Left lung (tissue), 14 donors: ENCODE measurements at places on chromosomes 12 and 14. TPM values are rescaled to one million over a fixed set of nuclear protein-coding genes. Genes with fewer than 3 reads are reported as not detected.

DNA sequence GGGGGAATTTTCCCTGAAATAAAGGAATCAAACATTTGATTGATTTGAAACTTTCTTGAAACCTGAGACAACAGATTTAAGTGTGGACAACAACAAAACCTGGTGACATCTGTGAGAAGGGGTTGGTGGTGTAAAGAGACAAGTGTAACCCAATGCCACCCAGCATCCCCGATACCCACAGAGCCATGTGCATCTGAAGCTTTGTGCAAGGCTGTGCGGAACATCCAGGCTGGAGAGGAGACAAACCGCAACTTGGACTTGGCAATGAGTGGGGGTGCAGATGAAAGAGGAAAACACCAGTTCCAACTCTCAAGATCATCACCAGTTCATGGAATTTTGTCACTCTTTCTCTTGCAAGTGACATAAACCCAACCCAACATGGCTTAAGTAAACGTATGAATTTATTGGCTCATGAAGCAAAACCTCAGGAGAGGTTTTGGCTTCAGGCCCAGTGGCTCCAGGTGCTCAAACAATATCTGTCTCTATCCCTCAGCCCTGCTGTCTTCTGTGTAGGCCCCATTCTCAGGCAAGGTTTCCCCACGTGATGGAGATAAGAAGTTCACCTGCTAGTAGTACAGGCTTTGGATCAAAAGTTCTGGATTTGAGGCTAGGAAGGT lies 55.2 kb upstream of the NTF3 start:
- DNase-seq, result no peak
- H3K27me3 ChIP-seq, result no peaks in the 10 kb centered on the region
- no peak overlapping the region for H3K27ac ChIP-seq
- no peaks in the 10 kb centered on the region for H3K36me3 ChIP-seq
- no peaks in the 10 kb centered on the region for H3K4me1 ChIP-seq

DNA sequence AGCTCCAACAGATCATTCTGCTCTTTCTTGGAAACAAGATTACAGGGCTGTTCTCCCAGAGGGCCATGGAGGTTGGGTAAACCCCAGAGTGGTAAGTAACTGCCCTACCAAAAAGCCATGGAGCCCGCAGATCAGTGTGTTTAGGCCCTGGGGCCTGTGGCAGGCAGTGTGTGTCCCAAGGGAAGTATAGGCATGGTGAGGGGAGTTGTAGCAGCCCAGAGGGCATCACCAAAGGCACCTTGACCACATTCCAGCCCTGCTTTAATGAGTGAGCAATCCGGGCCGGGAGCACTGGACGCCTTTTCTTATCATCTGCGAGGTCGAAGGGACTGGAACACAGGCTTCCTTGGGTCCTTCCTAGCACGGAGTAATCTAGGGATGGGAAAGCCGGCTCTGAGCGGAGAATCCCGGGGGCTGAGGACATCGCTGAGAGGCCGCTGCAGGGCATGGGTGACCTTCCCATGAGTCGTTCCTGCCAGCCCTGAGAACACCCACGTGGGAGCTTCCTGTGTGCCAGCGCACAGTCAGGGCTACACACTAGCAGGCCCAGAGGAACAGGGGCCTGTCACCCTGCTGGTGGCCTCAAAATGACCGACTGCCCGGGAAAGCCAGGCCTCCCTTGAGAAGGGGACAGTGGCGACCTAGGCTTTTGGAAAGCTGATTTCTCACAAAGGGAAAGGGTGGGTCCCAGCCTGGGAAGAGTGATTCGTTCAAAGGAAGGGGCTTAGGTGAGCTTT lies 91.3 kb downstream of the NINJ2 start:
- DNase-seq, result no peak
- H3K36me3 ChIP-seq, result no peaks in the 10 kb centered on the region
- H3K4me3 ChIP-seq, result no peak overlapping the region

DNA sequence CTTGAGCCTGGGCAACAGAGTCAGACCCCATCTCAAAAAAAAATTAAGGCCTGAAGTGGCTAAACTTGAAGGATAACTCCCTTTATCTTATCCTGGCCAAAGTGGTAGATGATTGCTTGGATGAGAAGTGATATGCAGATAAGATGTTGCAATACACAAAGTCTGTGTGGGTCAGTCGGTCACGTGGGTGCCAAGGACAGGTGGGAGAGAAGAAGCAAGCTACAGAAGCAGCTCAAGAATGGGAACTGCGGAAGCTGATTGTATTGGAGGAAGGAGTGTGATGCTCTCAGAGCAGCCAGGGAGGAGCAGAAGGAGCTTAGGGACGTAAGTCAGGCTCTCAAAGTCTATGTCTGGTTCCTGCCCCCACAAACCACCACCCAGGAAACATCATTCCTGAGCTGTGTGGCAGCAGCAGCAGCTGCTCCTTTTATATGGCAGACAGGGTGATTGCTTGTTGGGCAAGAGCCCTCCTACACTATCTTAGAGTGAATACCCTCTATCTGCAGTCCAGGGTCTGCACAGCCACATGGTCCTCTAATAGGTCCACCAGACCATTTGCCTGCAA lies 54.5 kb downstream of the ATP2A2 start:
- H3K36me3 ChIP-seq, result peaks cover 3% of the 10 kb centered on the region
- no peak overlapping the region for H3K4me3 ChIP-seq
- peaks cover 13% of the 10 kb centered on the region for H3K4me1 ChIP-seq
- DNase-seq, result no peak

- H3K4me3 ChIP-seq, result no peak overlapping the region
- DNase-seq, result no peak
- no peaks in the 10 kb centered on the region for H3K27me3 ChIP-seq
- no peak overlapping the region for H3K27ac ChIP-seq
- no peaks in the 10 kb centered on the region for H3K36me3 ChIP-seq
- peaks cover 30% of the 10 kb centered on the region for H3K4me1 ChIP-seq
Measured at GRCh38 chr14:64717870-64718269, 13.6 kb downstream of the PLEKHG3 start.

GRCh38 chr14:36664322-36665193 lies 2.9 kb downstream of the PAX9 start:
- no peak overlapping the region for H3K4me3 ChIP-seq
- no peaks in the 10 kb centered on the region for H3K36me3 ChIP-seq
- H3K4me1 ChIP-seq, result peaks cover 35% of the 10 kb centered on the region
- H3K27ac ChIP-seq, result no peak overlapping the region
- no peak for DNase-seq

DNA sequence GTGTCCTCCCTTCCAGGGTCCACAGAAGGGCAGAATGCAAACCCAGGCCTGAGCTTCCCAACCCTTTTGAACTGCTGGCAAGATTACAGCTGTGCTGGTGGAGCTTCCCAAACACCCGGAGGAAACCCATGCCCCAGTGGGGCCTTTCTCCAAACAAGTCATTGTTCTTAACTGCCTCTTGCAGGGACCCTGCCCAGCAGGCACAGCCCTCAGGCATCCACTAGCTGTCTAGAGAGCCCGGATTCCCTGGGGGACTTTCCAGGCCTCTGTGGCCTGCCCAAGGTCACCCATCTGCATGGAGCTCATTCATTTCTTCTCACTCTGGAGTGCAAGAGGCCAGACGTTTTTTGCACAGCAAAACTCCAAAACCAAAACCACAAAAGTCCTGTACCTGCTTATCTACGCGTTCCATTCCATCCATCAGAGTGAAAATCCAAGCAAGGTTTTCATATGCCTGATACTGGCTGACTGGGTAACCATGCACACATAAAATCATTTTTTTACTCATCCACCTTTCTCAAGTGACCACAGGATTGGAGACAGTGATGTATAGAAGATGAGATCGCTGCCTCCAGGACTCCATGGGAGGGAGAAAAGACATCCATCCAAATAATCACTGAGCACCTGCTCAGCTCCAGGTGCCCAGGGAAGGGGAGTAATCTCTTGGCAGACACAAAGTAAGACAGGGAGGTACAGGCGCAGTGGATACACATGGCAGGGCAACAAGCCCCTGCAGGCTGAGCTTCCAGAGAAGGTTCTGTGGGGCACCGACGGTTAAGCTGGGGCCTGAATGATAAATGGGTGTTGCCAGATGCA lies 17.2 kb upstream of the BDKRB2 start:
- no peak overlapping the region for H3K27ac ChIP-seq
- no peaks in the 10 kb centered on the region for H3K36me3 ChIP-seq
- H3K4me3 ChIP-seq, result no peak overlapping the region
- peaks cover 3% of the 10 kb centered on the region for H3K27me3 ChIP-seq
- no peak for DNase-seq

DNA sequence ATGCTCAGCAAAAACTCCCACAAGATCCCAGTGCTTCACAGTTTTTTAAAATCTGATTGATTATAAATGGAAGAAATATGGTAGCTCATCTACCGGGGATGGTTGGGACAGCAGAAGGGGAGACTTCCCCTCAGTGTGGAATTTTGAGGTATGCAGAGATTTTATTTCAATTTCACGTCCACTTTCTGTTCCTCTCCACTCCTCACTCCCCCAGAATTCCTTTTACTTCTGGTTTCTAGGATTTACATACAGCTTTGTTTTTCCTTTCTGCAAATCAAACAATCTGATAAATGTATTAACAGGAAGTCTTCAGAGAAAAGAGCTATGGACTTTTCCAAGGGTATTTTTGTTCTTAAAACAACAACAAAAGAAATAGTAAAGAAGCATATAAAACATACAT lies 181.5 kb upstream of the ARHGAP5 start:
- no peaks in the 10 kb centered on the region for H3K27me3 ChIP-seq
- H3K36me3 ChIP-seq, result no peaks in the 10 kb centered on the region
- no peak overlapping the region for H3K27ac ChIP-seq

DNA sequence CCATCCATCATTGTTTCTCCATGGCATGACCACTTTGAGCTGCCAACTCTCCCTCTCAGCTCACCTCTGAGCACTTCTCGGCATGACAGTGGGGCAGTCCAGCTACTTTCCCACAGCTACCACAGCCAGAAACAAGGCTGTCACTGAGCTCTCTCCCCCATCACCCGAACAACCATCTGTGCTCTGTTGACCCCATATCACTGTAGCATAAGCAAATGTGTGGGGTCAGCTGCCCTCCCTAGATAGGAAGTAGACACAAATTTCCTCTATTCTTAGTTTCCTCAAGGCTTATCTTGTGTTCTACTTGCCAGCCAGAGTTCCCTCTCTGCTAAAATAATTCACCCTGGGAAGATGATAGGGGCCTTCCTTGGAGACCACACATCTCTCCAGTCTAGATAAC lies 82.6 kb upstream of the FUT8 start:
- DNase-seq, result no peak
- no peak overlapping the region for H3K4me3 ChIP-seq
- peaks cover 9% of the 10 kb centered on the region for H3K4me1 ChIP-seq
- H3K36me3 ChIP-seq, result no peaks in the 10 kb centered on the region

DNA sequence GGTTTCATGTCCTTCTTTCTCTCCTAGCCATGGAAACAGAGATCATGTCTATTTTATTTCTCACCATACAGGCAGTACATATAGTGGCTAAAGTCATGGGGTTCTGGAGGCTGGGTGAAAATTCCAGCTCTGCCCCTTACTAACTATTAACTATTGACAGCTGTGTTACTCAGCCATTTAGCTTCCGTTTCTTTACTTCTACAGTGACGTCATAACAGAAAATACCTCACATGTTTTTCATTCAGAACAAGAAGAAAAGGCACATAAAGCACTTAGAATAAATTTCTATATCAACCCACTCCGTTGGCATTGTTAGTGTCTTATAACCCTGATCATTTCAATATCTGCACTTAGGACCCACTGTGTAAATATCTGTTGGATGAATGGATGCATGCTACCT lies 1506.9 kb upstream of the TMEM132C start:
- no peaks in the 10 kb centered on the region for H3K27me3 ChIP-seq
- no peak for DNase-seq
- H3K4me3 ChIP-seq, result no peak overlapping the region
- H3K27ac ChIP-seq, result no peak overlapping the region
- H3K36me3 ChIP-seq, result no peaks in the 10 kb centered on the region
- no peaks in the 10 kb centered on the region for H3K4me1 ChIP-seq

DNA sequence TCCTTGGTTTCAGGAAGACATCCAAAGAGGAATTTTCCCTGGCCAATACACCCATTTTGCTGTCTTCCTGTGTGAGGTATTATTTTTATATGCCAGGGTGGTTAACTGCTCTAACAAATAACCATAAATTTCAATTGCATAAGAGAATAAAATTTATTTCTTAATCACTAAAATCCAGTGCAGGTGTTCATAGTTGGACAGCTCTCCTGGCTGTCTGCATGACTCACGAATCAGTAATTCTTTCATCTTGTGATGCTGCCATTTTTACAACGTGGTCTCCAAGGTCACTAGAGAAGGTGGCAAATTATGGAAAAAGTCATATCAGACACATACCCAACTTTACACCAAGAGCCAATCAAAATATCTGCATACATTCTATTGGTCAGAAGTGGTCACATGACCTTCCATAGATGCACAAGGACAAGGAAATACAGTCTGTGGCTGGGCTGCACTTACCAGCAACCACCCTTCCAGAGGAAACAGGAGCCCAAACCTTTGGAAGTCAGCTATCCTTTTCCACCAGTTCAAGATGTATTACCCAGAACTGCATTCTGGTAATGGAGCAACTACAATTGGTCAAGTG lies 193.5 kb upstream of the PLEKHG7 start:
- H3K27ac ChIP-seq, result no peak overlapping the region
- peaks cover 33% of the 10 kb centered on the region for H3K4me1 ChIP-seq
- no peaks in the 10 kb centered on the region for H3K27me3 ChIP-seq
- no peaks in the 10 kb centered on the region for H3K36me3 ChIP-seq
- H3K4me3 ChIP-seq, result no peak overlapping the region
- DNase-seq, result no peak

- peaks cover 8% of the 10 kb centered on the region for H3K4me1 ChIP-seq
- peak overlapping the region; percentile 3 for H3K4me3 ChIP-seq
- H3K36me3 ChIP-seq, result no peaks in the 10 kb centered on the region
- H3K27ac ChIP-seq, result no peak overlapping the region
- peak; percentile 85 for DNase-seq
Measured at GRCh38 chr12:49548822-49549648, 10.2 kb downstream of the KCNH3 start.

GRCh38 chr14:20769421-20769820 lies 1.2 kb downstream of the EDDM3B start:
- no peaks in the 10 kb centered on the region for H3K4me1 ChIP-seq
- H3K27ac ChIP-seq, result no peak overlapping the region
- no peaks in the 10 kb centered on the region for H3K27me3 ChIP-seq
- no peaks in the 10 kb centered on the region for H3K36me3 ChIP-seq

Gene RIMBP2
- 0.58 TPM for total RNA-seq

Gene NOVA1
- 1.9 TPM for total RNA-seq

Gene SLC8A3
- total RNA-seq, result 0.60 TPM
